ENCODE measurements at places on chromosomes 7 and 10.

GRCh38 chr10:8315619-8316021 lies 261.1 kb downstream of the GATA3 start:
- DNase-seq, result no peak

GRCh38 chr7:2821161-2821841 lies 22.8 kb downstream of the GNA12 start:
- no peak for DNase-seq

DNA sequence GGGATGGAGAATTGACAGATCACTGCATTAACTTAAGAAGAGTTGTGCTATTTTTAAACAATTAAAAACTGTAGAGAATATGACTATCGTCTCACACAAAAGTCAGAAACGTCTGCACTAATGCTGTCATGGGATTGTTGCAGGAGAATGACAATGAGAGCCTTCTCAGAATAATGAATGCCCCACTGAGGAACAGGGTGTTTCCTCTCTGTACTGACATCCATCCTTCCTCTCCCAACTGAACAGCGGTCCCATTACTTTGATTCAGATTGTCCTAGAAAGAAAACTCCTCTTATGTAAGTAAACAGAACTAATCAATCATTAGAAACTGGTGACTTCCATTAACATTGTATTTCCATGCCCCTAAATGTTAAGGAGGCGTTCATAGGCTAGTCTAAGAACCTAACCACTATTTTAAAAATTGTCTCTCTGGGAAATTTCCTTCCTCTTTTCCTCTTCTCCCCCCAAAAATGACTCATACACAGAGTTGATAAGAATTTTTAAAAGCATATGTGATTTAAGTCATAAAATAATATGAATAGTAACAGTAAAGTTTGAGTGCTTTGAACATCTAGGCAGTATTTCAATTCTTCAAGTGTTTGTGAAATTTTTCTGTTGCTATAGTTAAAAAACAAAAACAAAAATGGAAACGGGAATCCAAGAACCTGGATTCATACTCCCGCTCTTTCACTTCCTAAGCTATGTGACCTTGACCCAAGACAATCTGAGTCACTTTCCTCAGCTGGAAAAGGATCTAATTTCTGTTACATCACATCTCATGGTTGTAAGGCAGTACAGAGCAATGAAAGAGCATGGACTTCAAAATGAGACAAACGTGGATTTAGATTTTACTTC lies 12.7 kb upstream of the MACC1 start:
- DNase-seq, result no peak

GRCh38 chr7:57256637-57257375 lies 124.6 kb upstream of the ZNF479 start:
- DNase-seq, result no peak

DNA sequence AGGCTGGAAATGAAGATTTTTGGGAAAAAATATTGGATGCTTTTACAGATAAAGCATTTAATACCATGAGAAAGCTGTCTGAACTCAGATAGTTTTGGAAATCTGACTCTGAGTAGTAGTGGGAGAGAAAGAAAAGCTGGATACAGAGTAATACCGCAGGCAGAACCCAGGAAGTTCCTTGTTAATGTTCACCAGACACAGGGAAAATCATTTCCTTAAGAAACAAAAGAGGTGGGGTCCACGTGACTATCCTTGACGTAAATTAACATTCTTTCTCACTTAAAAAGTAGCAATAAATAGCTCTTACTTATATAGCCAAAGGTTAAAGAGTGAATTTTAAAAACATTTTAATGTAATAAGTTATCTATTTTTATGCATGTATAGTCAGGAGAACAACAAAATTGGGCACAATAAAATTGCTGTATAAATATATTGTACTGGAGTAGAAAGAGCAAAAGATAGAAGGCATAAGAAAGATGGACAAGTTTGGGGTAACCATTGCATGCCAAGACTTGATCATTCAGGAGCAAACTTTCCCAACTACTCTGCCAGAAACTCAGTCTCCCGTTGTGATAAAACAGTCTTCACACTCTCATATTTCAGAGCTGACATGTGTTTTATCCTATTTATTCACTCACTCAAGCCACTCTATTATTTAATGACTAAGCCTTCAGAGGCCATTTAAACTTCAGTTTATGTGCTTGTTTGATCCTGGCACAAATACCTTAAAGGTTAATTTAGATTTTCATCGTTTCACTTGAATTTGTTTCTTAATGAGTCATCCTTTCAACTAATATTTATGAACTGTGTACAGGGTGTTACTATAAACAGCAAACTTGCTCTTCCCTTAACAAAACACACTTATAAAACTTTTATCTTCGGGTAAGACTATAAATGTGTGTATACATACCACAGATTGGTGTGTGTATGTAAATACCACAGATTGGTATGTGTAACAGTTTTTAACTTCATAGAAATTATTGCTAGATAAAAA lies 143.1 kb downstream of the GNAI1 start:
- no peak for DNase-seq

- peak; percentile 43 for DNase-seq
These were observed 29.0 kb downstream of the FGFBP3 start for GRCh38 chr10:91880310-91880709.

DNA sequence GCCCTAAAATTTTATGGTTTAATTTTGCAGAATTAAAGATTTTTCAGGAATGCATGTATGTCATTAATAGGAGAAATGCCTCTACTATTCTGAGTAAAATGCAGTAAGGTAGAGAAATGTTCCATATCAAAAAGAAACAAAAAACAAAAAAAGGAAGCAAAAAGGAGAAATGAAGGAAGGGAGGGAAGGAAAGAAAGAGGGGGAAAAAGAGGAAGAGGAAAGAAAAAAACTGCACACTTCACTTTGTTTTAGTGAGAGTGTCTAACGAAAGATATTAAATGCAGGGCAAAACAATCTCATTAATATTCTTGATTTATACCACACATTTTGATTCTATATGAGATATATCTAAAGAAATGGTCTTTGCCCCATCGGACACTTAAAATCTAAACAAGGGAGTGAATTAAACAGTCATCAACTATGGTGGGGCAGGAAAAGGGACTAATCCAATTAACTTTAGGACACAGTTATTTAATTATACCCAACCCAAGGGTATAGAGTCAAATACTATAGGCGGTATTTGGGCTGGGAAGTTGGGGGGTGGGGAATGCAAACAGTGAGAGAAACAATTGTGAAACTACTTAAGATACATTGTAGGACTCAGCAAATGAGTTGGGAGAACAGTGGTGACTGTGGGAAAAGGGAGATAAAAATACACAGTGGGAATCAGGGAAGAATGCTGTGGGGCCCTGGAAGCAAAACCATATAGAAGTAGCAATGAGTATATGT lies 27.0 kb downstream of the IMMP2L start:
- DNase-seq, result no peak

All from D341Med (cell line).